ENCODE measurements at places on chromosomes 7 and 10.
A peak's percentile ranks its signal among the peaks of the same experiment; 100 is the strongest.

- DNase-seq = no peak
Measured at GRCh38 chr7:31340051-31340450, 475 bp downstream of the NEUROD6 start.

- no peak for DNase-seq
Measured at GRCh38 chr7:15723841-15724240, 37.4 kb upstream of the MEOX2 start.

DNA sequence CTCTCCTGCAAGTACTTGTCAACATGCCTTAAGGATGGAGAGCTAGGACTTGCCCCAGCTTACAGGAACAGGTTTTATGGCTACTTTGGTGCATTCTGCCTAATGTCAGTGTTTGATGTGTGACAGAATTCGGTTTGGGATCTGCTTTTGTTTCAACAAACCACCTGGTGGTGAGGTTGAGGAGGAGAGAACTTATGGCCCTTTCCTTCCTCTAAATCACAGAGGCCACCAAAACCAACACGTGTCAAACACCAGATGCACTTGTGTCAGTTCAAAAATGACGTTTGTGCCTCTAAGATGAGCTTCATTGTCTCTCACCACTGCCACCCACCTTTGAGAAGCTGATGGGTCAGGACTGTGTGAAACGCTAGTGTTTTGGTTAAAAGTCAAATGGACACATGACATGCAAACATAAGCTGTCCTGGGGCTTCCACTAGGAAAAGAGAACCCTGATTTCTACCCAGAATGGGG is 83.9 kb downstream of the OSBPL3 start:
- no peak for DNase-seq

- DNase-seq = no peak
Measured at GRCh38 chr10:98642281-98642680, 195.5 kb upstream of the HPS1 start.

DNA sequence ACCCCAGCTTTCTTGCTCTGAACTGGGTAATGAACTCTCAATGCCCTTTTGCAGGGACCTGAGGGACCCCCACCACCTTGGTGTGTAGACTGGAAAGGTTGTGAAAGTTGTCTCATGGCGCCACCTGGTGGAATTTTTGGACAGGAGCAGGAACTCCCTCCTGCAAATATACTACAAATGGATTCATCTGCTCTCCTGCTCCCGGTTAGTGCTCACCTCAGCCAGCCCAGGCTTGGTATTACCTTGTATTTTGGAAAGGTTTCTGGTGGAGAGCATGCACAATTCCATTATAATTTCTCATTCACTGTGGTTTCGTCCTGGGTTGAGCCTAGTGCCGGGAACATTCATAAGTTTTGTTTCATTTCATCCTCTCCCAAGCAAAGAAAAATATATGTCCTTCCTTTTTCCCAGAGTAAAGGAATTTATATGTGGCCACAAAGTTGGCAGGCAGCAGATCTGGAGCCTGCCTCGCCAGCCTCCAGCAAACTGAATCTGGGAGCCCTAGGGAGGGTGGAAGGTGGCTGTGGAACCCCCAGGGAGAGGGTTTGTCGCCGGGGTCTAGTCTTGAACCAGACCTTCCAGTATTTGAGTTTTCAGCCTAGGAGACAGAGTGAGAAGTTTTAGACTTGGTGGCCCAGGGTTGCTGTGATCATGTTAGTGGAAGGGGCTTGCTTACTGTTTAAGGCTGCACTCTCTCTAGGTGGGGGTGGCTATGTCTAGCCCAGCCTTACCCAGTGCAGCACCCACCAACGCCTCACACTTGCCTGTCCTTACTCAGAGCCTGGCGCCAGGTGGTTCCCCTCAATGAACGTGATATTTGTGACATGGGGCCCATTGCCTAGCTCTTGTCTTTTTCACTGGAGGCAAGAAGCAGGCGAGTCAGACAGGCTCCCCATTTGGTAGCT is 9.5 kb downstream of the FAM241B start:
- DNase-seq = peak; percentile 45

DNA sequence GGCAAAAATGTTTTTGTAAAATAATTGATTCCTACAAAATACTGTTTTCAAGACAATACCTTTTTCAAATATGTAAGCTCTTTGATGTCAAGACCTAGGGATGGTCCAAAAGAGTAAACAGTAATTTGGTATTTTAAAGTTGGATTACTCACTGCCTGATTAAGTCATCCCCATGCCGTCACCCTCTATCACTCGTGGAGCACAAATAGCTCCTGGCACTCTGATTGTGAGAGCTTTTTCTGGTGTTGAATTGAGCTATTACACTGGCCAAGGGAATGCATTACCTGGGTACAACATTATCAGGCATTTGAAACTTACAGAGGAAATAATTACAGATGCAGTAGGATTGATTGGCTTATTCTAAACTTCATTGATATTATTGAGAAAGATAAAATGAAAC is 231.9 kb upstream of the GRM3 start:
- no peak for DNase-seq

DNA sequence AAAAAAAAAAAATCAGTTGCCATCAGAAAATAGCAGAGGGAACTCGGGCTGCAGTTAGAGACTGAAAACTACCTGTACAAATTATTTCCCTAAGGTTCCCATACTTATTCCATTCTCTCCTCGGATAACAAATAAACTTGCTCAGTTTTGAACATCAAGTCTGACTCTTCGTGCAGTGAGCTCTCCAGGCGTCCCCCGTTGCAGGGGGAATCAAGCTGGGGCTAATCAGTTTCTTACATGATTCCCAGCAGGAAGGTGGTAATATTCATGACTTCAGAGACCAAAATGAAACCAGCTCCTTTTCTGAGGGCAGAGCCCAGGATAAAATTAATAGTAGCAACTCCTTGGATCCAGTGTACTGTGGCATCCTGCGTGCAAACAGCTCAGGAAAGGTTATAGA is 135.3 kb downstream of the FRMD4A start:
- DNase-seq = no peak

GRCh38 chr7:28433699-28434219 is 21.4 kb downstream of the CREB5 start:
- DNase-seq = no peak

GRCh38 chr7:104927055-104927454 is 87.0 kb upstream of the KMT2E start:
- no peak for DNase-seq

DNA sequence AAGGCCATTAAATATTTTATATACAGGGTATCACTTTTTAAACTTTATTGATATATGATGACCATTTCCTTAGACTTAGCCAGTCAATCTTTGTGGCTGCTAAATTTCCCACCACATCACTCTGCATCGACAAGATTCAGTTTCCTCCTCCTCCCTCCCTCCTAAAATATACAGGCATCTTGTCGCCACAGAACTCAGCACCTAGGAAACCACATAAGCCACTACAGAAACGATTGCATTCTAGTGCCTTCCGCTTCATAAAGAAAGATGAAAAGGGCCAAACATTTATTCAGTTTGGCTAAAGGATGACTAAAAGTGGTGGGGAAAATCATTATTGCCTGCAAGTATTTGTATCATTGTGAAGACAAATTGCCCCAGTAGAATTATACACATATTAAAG is 30.7 kb downstream of the ERCC6 start:
- no peak for DNase-seq

DNA sequence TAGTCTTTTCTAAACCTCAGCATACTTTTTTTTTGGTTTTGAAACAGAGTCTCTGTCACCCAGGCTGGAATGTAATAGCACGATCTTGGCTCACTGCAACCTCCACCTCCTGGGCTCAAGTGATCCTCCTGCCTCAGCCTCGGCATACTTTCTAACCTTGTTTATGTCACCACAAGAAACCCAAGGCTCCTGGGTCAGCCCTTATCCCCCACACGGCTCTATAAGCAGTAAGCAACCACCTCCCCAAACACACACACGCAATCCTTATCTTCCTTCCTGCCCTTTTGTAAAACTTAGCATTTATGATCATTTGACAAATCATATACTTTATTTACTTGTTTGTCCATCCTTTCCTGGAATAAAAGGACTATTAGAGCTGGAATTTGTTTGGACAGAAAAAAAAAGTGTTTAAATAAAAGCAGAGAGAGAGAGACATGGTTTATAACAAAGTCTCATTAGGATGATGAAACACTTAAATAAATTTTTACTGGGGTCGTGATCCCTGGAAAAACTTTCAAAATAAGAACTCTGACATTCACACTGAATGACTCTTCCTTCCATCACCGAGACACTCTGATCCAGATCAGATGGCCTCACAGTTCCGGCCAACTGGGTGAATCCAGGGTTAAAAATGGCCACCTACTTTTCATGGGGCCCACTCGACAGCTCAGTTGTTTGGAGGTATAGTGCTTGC is 72.7 kb upstream of the PIK3CG start:
- DNase-seq = no peak
